Suprapubic skin (tissue), 4 donors: ENCODE measurements at places on chromosomes 6 and 20.
A peak's percentile ranks its signal among the peaks of the same experiment; 100 is the strongest.

DNA sequence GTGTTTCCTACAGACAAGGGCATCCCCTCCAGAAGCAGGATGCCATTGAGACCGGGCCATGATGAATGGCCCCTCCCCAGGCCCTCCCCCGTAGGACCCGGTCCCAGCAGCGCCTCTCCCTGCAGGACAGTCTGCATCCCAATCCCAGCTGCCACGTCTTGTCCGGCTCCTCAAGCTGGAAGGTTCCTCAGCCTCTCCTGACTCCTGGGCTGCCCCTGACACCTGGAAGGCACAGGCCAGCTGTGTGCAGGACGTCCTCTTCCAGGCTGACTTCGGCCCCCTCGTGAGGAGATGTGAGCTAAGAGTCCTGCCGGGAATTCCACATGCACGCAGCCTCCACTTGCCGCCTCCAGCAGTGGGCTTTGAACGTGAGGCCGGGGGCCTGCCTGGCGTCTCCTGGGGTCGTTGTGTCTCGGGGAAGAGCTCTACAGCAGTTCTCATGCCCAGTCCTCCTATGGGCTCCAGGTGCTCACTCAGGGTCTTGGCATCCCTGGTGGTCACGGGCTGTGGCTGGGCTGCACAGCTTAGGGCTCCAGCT, 64.4 kb downstream of the TAF4 start:
- peaks cover 100% of the 10 kb centered on the region for H3K36me3 ChIP-seq
- H3K27me3 ChIP-seq = no peaks in the 10 kb centered on the region
- no peaks in the 10 kb centered on the region for H3K4me1 ChIP-seq
- H3K27ac ChIP-seq = no peak overlapping the region

- no peak overlapping the region for H3K27ac ChIP-seq
- H3K36me3 ChIP-seq = no peaks in the 10 kb centered on the region
- H3K4me3 ChIP-seq = no peak overlapping the region
- DNase-seq = no peak
Observed at GRCh38 chr6:130223508-130223907, 757 bp upstream of the SAMD3 start.

GRCh38 chr6:159404296-159404695, 235.1 kb downstream of the FNDC1 start:
- DNase-seq = no peak
- no peaks in the 10 kb centered on the region for H3K27me3 ChIP-seq
- H3K27ac ChIP-seq = no peak overlapping the region
- H3K4me1 ChIP-seq = no peaks in the 10 kb centered on the region
- H3K4me3 ChIP-seq = no peak overlapping the region

GRCh38 chr6:75830959-75831885, 82.2 kb downstream of the MYO6 start:
- no peak for DNase-seq
- no peak overlapping the region for H3K4me3 ChIP-seq
- peaks cover 11% of the 10 kb centered on the region for H3K4me1 ChIP-seq
- peaks cover 3% of the 10 kb centered on the region for H3K36me3 ChIP-seq

GRCh38 chr6:147390909-147391536, 117.5 kb upstream of the SAMD5 start:
- no peak for DNase-seq
- no peaks in the 10 kb centered on the region for H3K27me3 ChIP-seq
- no peak overlapping the region for H3K27ac ChIP-seq
- H3K36me3 ChIP-seq = no peaks in the 10 kb centered on the region

GRCh38 chr6:156582509-156582992, 194.6 kb upstream of the ARID1B start:
- no peaks in the 10 kb centered on the region for H3K27me3 ChIP-seq
- H3K4me3 ChIP-seq = no peak overlapping the region
- no peaks in the 10 kb centered on the region for H3K36me3 ChIP-seq
- H3K4me1 ChIP-seq = no peaks in the 10 kb centered on the region
- H3K27ac ChIP-seq = no peak overlapping the region

GRCh38 chr6:3984494-3984893, 94.4 kb downstream of the FAM217A start:
- H3K27ac ChIP-seq = no peak overlapping the region
- H3K27me3 ChIP-seq = no peaks in the 10 kb centered on the region
- no peak for DNase-seq
- no peak overlapping the region for H3K4me3 ChIP-seq

GRCh38 chr20:5160882-5161281, 34.1 kb downstream of the CDS2 start:
- H3K4me3 ChIP-seq = no peak overlapping the region
- H3K36me3 ChIP-seq = no peaks in the 10 kb centered on the region
- H3K27ac ChIP-seq = no peak overlapping the region
- no peak for DNase-seq

GRCh38 chr6:37311741-37312473, 41.9 kb upstream of the RNF8 start:
- no peak for DNase-seq
- no peaks in the 10 kb centered on the region for H3K27me3 ChIP-seq
- peaks cover 13% of the 10 kb centered on the region for H3K4me1 ChIP-seq
- no peak overlapping the region for H3K27ac ChIP-seq
- no peak overlapping the region for H3K4me3 ChIP-seq
- H3K36me3 ChIP-seq = peaks cover 42% of the 10 kb centered on the region

DNA sequence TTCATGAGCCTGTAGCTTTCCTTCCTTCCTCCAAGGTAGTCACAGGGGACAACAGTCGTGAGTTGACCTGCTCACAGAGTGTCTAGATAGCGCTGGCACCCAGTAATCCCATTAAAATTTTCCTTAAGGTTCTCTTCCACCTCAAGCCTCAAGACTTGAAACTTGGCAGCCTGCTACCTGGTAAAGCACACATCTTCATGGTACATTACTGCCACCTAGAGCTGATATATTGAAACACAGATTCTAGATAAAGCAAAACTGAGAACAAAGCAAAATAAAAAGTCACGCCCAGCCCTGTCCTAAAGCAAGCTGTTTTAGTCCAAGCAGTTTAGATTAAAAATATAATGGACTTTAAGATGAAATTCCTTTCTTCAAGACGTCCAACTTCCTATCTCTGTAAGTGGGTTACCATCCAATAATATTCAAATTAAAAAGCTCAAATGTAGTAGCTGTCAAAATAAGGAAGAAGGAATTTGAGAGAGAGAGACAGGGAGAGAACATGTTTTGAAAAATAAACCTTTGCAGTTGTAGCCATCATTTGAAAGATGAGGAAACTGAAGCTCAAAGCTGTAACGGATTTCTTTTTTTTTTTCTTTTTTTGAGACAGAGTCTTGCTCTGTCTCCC, 50.7 kb upstream of the CD83 start:
- no peak for DNase-seq
- no peaks in the 10 kb centered on the region for H3K36me3 ChIP-seq
- H3K4me1 ChIP-seq = no peaks in the 10 kb centered on the region
- no peak overlapping the region for H3K27ac ChIP-seq
- H3K4me3 ChIP-seq = no peak overlapping the region

DNA sequence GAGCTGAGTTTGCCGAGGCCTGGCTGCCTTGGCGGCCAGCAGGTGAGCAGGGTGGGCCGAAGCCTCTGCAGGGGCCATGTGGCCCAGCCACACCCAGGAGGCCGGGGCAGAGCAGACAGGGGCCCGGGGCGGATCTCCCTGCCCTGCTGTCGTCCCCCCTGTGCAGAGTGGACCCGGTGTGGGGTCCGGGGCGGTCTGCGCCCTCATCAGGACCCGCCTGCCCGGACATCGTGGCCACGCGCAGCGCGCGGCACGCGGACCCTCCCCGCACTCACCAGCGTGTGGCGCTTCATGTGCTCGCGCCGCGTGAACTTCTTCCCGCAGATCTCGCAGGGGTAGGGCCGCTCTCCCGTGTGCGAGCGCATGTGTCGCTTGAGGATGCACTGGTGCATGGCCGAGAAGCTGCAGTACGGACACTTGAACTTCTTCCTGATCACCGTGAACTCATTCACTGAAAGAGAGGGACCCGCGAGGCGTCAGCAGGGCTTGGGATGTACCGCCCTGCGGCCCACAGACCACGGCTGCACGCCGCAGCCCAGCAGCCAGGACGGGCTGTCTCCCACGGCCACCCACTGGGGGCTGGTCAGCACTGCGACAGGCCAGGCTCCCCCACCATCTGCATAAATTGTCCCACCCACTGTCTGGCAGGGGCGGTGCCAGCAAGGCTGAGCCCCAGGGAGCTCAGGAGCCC, 13.0 kb downstream of the SLC2A4RG start:
- no peaks in the 10 kb centered on the region for H3K27me3 ChIP-seq
- no peaks in the 10 kb centered on the region for H3K4me1 ChIP-seq
- no peak overlapping the region for H3K27ac ChIP-seq
- peaks cover 11% of the 10 kb centered on the region for H3K36me3 ChIP-seq
- no peak overlapping the region for H3K4me3 ChIP-seq

DNA sequence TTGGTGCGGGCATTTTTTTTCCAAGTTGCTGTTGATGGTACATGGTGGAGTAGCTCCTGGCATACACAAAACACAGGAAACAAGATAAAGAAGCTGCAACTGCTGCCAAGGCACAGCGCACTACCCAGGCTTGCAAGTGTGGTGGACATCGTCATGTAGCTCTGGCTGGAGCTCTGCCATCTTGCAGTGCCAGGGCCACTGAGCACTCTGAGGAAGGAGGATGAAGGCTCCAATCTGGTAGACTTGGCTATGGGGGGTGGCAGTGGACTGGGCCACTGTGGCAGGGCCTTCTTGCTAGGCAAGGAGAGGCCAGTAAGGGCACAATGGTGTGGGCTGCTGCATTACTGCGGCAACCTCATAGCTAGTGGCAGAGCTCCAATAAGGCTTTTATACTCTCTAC, 263.5 kb downstream of the CENPW start:
- H3K27me3 ChIP-seq = no peaks in the 10 kb centered on the region
- no peak overlapping the region for H3K4me3 ChIP-seq
- no peaks in the 10 kb centered on the region for H3K36me3 ChIP-seq
- H3K27ac ChIP-seq = no peak overlapping the region
- no peak for DNase-seq

DNA sequence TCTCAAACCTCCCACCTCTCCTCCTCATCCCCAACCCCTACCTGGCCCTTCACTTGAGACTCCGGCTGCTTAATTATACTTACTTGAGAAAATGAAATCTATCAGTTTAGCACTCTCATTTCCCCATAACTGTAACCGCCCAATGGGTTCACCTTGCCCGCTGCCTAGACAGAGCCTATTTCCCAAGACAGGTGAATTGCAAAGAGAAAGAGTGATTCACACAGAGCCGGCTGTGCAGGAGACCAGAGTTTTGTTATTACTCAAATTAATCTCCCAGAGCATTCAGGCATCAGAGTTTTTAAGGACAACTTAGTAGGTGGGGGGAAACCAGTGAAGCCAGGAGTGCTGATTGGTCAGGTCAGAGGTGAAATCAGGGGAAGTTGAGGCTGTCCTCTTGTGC, 301.4 kb upstream of the CDYL start:
- H3K27me3 ChIP-seq = no peaks in the 10 kb centered on the region
- no peaks in the 10 kb centered on the region for H3K36me3 ChIP-seq
- no peaks in the 10 kb centered on the region for H3K4me1 ChIP-seq
- no peak overlapping the region for H3K27ac ChIP-seq
- no peak for DNase-seq

DNA sequence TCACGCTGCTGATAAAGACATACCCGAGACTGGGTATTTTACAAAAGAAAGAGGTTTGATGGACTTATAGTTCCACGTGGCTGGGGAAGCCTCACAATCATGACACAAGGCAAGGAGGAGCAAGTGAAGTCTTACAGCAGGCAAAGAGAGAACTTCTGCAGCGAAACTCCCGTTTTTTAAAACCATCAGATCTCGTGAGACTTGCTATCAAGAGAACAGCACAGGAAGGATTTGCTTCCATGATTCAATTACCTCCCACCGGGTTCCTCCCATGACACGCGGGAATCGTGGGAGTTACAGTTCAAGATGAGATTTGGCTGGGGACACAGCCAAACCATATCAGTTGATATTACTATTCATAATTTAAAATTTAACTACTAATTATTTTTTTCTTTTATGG, 157.3 kb upstream of the ATXN1 start:
- H3K4me3 ChIP-seq = no peak overlapping the region
- no peak for DNase-seq
- H3K27me3 ChIP-seq = no peaks in the 10 kb centered on the region
- no peak overlapping the region for H3K27ac ChIP-seq

GRCh38 chr6:143060806-143061596, at the start of gene AIG1:
AIG1 (plus strand) TSS chr6:143060889; CDS start chr6:143060926, 37 bp downstream.
- H3K4me1 ChIP-seq = peaks cover 18% of the 10 kb centered on the region
- no peaks in the 10 kb centered on the region for H3K36me3 ChIP-seq
- H3K27ac ChIP-seq = peak within 1 kb of the TSS; percentile 89
- peak; percentile 80 for DNase-seq
- H3K27me3 ChIP-seq = no peaks in the 10 kb centered on the region

GRCh38 chr6:107770541-107770940, 53.6 kb downstream of the SCML4 start:
- no peak for DNase-seq
- H3K4me1 ChIP-seq = no peaks in the 10 kb centered on the region
- H3K27ac ChIP-seq = no peak overlapping the region
- H3K36me3 ChIP-seq = no peaks in the 10 kb centered on the region
- H3K27me3 ChIP-seq = no peaks in the 10 kb centered on the region
- no peak overlapping the region for H3K4me3 ChIP-seq

DNA sequence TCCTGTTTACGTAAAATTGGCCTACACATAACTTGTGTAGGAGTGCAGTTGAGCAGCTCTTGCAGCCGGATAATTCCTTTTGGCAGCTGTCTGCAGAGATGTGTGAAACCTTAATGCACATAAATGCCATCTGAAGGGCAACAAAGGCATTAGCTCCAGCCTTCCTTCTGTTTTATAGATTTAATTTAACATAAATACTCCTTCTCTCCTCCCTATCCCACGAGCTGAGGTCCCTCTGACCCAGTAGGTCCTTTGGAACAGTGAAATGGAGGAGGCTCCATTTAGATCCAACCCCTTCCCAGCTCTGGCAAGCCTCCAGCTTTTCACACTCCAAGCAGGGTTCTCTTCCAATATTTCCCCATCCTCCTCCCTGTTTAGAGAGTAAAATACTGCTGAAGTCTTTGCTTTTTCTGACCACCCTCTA, 6.5 kb downstream of the PLEKHG1 start:
- H3K4me1 ChIP-seq = peaks cover 3% of the 10 kb centered on the region
- H3K36me3 ChIP-seq = no peaks in the 10 kb centered on the region
- peaks cover 6% of the 10 kb centered on the region for H3K27me3 ChIP-seq
- no peak overlapping the region for H3K4me3 ChIP-seq

GRCh38 chr6:158761746-158762145, 57.4 kb downstream of the EZR start:
- no peak for DNase-seq
- peaks cover 21% of the 10 kb centered on the region for H3K36me3 ChIP-seq
- H3K27ac ChIP-seq = no peak overlapping the region

GRCh38 chr6:444653-445275, 53.2 kb downstream of the IRF4 start:
- no peaks in the 10 kb centered on the region for H3K36me3 ChIP-seq
- H3K27me3 ChIP-seq = peaks cover 10% of the 10 kb centered on the region
- no peak overlapping the region for H3K27ac ChIP-seq
- H3K4me1 ChIP-seq = no peaks in the 10 kb centered on the region
- DNase-seq = no peak
